ENCODE measurements at places on chromosomes 4 and X.

GRCh38 chr4:37455301-37456131, 211.0 kb downstream of the NWD2 start:
- H3K36me3 ChIP-seq: no peaks in the 10 kb centered on the region
- peaks cover 7% of the 10 kb centered on the region for H3K27me3 ChIP-seq
- no peak for DNase-seq
- H3K27ac ChIP-seq: no peak overlapping the region

DNA sequence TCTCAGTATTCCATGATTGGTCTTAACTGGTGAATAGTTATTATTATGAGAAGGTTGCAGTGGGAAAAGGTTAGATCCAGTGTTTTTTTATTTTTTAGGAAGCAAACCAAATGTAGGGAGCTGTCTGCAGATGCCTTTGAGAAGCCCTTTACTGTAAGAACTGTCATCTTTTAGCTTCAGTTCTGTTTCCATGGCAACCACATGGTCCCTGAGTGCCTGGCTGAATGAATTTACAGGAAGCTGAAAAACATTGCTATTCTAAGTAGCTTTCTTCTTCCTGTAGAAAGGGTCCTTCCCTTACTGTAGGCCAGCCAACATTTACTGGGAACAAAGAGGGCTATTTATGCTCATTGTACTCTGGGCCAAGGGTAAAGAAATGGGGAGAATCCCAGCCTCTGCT, 103.3 kb downstream of the DCLK2 start:
- H3K4me1 ChIP-seq: no peaks in the 10 kb centered on the region
- no peaks in the 10 kb centered on the region for H3K27me3 ChIP-seq
- H3K27ac ChIP-seq: no peak overlapping the region
- no peak for DNase-seq

DNA sequence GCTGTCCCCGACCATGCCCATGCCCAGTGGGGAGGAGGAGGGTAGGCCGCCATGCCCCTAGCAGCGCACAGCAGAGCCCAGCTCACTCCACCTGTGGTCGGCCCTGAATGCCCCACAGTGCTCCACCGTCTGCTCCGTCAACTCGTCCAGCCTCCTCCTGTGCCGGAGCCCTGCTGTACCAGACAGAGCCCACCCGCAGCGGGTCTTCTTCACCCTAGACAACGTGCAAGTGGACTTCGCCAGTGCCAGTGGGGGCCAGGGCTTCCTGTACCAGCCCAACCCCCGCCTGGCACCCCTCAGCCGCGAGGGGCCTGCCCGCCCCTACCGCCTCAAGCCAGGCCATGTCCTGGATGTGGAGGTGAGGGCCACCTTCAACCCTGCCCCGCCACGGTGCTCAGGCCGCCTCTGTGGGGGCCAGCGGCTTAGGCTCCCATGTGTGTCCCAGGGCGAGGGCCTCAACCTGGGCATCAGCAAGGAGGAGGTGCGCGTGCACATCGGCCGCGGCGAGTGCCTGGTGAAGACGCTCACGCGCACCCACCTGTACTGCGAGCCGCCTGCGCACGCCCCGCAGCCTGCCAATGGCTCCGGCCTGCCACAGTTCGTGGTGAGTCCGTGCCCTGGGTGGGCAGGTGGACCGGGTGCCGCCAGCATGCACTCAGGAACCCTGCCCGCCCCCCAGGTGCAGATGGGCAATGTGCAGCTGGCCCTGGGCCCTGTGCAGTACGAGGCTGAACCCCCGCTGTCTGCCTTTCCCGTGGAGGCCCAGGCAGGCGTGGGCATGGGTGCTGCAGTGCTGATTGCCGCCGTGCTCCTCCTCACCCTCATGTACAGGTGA, 6.9 kb upstream of the SRPK3 start:
- H3K4me1 ChIP-seq: no peaks in the 10 kb centered on the region
- no peaks in the 10 kb centered on the region for H3K36me3 ChIP-seq
- no peak overlapping the region for H3K27ac ChIP-seq

GRCh38 chr4:48137846-48138245, 3.8 kb upstream of the TXK start:
- no peaks in the 10 kb centered on the region for H3K27me3 ChIP-seq
- peaks cover 67% of the 10 kb centered on the region for H3K4me1 ChIP-seq
- H3K4me3 ChIP-seq: peak overlapping the region; percentile 23

DNA sequence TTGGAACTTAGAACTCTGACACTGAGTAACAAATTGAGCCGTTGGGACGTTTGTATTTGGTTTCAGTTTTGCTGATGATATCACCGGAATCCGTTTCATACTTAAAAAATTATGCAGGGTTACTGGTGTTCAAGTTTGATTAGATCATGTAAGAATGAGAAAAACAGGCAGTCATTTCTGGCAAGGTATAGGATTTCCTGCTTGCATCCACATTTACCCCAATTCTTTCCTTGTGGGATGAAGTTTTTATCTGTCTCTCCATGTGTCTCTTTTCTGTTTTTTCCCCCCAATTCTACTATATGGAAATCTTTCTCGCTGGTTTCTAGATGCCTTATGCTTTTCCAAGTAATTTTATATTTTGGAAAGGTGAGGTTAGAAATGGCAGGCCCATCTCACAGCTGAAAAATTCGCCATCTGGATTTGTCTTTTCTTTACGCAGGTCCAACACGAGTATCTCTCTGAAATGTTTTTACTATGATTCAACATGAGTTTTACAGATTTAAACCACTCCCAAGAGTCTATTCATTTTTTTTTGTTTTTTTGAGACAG, 197.9 kb downstream of the SHOX start:
- H3K36me3 ChIP-seq: no peaks in the 10 kb centered on the region
- no peak for DNase-seq
- H3K4me1 ChIP-seq: no peaks in the 10 kb centered on the region
- no peaks in the 10 kb centered on the region for H3K27me3 ChIP-seq
- no peak overlapping the region for H3K27ac ChIP-seq

- no peaks in the 10 kb centered on the region for H3K27me3 ChIP-seq
- no peak overlapping the region for H3K27ac ChIP-seq
- no peak overlapping the region for H3K4me3 ChIP-seq
- no peaks in the 10 kb centered on the region for H3K36me3 ChIP-seq
- H3K4me1 ChIP-seq: no peaks in the 10 kb centered on the region
- DNase-seq: no peak
Measured at GRCh38 chr4:157080605-157081004, 4.7 kb downstream of the GLRB start.

DNA sequence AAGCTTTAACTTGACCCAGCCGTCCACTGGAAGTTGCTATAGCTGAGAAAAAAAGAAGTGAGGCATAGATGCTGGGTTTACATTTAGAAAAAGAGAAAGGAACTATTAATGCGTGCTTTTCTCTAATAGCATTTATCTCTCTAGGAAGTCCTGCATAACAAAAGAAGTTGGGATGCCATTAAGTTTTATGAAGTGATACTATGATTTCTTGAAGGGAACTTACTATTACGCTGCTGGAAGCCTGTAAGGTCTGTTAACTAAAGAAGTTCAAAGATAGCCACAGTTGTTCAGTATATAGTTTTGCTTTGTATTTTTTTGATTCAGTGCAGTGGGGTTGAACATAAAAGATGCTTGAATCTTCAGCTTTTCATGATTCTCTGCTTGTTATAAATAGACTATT, 203.4 kb downstream of the CCSER1 start:
- no peaks in the 10 kb centered on the region for H3K27me3 ChIP-seq
- no peak for DNase-seq
- no peak overlapping the region for H3K27ac ChIP-seq
- H3K36me3 ChIP-seq: no peaks in the 10 kb centered on the region

- H3K27me3 ChIP-seq: peaks cover 23% of the 10 kb centered on the region
- no peak for DNase-seq
- no peak overlapping the region for H3K27ac ChIP-seq
- peaks cover 15% of the 10 kb centered on the region for H3K4me1 ChIP-seq
Measured at GRCh38 chrX:72306085-72306801, 529 bp upstream of the CITED1 start.

DNA sequence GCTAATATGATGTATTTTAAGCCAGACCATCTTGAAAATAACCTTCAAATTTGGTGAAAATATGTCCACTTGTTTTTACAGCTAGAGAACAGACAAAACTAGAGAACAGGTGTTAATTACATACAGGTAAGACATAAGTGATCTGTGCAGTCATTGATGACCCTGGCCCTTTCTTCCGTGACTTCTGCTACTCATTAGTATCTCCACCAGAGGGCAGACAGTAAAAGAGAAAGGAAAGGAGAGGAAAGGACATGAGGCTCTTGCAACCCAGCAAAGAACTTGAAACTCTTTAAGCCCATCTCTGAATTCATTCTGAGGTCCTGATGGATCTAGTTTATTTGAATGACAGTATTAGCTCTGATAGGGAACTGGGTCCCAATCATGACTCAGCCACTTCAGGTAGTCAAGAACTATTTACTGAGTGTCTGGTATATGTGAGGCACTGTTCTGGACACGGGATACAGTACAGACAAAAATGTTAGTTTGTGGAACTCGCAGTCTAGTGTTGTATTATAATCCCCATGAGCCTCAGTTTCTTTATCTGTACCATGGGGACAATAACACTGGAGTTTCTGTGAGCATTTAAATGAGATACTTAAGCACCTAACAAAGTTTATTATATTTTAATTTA, 121.0 kb upstream of the TEX13D start:
- no peak overlapping the region for H3K4me3 ChIP-seq
- no peaks in the 10 kb centered on the region for H3K36me3 ChIP-seq
- peak; percentile 41 for DNase-seq
- H3K27ac ChIP-seq: no peak overlapping the region
- H3K4me1 ChIP-seq: peaks cover 39% of the 10 kb centered on the region
- no peaks in the 10 kb centered on the region for H3K27me3 ChIP-seq

DNA sequence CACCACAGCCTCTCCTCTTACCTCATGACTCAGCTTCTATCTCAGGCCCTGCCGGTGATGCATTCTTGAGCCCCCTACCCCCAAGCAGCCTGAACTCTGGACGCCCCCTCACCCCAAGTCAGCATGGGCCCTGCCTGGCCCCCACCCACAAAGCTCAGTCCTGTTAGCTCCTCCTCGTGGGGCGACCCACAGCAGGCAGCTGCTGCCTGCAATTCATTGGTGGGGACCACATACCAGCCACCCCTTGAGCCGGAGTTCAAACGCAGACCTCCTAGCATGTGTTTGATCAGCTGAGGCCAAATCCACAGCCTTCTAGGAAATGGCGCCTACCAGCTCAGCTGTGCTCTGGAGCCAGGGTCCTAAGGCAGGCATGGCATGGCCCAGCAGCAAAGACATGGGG, 111.8 kb downstream of the EFNB1 start:
- DNase-seq: no peak

All from CD8-positive, alpha-beta memory T cell (primary cell).